ENCODE measurements at places on chromosomes 4 and X.

DNA sequence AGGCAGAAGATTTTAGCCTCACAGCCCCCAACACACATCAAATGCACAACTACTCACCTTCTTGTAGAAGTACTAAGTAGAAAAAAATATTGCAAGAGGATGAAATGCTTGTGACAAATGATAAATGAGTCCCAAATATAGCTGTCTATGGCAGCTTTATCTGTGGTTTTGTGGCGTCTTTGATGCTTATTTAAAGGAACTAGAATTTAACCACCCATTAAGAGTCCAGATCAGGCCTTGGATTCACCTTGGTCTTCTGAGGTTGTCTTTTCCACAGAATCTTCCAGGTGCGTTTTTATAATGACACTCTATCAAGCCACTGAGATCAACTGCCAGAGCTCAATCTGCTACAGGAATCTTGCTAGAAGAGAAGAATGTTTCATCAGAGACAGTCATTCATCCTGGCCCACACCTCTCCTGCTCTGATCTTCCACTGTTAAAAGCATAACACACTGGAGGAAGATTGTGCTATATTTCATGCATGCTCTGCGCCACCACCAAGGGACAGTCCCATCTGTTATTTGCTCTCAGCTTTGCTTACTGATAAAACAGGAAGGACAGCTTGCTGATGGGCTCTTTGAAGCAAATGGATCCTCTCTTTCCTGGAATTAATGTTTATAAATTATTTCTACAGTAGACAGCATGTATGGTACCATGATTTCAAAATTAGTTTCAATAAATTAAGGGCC is 144.1 kb downstream of the SLC7A11 start:
- DNase-seq: no peak

DNA sequence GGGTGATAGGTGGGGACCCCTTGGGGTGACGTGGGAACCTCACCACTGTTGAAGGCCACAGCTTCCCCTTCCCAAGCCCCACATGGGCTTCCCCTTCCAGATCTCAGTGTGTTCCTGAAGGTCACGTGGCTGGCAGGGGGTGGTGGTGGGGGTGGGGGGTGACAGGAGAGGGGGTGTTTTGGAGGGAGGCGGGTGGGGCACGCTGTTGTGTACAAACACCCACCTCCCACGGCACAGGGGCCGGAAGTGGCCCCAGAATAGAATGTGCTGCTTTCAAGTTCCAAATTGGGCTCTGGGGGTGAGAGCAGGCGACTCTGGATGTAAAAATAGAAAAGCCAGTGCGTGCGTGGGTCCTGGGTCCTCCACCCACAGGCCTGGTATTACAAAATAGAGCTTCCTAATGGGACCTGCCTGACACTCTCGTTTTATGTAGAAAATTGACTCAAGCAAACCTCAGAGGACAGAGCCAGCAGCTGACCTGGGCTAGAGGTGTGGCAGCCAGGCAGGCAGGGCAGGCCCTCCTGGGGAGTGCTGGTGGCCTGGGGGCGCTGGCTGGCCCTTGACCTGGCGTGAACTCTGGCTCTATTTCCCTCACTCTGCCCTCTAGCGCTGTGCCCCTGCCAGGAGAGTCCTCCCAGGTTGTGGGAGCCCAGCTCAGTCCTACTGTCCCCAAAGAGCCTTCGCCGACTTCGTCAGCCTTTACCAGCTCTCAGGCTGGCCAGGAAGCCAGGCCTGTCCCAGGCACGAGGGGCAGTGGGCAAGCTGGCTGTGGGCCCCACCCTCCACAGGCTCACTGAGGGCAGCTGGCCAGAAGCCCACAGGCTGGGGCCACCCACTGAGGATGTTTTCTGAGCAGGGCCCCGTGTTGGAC is 5.4 kb upstream of the SH3BP2 start:
- DNase-seq: no peak

DNA sequence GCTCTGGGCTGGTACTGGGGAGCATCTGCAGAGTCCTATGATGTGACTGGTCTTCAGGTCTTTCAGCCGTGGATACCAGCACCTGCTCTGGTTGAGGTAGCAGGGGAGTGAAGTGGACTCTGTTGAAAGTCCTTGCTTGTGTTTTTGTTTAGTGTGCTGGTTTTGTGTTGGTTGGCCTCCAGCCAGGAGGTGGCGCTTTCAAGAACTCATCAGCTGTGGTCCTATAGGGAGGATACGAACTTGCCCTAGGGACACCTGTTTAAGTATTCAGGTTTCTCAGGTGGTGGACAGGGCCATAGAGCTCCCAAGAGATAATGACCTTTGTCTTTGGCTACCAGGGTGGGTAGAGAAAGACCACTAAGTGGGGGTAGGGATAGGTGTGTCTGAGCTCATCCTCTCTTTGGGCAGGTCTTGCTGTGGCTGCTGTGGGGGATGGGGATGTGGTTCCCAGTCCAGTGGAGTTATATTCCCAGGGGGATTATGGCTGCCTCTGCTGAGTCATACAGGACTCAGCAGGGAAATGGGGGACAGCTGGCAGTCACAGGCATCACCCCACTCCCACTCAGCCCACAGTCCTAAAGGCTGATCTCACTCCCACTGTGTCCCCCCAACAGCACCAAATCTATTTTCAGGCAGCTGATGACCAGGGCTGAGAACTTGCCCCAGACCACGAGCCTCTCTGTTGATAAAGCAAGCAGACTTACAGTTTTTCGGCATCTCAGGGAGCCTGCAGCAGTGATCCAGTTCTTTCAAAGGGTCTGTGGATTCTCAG is 24.1 kb downstream of the MSMO1 start:
- DNase-seq: no peak

DNA sequence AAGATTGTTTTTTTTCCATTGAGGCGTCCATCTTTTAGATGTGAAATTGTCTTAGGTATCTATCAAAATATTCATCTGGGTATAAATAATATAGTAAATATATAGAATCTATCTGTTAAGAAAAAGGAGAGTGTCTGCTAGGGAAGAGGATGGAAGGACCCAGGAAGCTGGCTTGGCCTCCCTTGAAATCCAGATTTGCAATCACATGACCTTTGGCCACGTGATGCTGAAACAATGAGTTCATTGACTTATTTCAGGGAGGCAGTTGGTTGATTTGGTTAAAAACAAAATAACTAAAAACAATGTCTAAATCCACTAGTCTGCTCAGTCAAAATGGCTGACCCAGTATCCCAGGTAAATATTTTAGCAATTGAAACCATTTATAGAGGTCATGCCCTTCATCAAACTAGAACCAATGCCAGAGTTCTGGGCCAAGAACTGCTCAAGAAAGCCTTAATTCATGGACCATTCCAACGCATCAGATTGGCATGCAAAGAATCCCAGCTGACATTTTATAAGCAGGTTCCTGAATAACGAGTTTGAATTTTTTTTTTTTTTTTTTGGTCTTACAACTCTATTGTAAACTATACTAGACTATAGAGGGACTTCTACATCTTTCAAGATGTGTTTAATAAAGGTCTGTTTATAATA is 172.7 kb downstream of the MID1 start:
- DNase-seq: no peak

- no peak for DNase-seq
Measured at GRCh38 chr4:141179474-141180373, 41.0 kb upstream of the ZNF330 start.

DNA sequence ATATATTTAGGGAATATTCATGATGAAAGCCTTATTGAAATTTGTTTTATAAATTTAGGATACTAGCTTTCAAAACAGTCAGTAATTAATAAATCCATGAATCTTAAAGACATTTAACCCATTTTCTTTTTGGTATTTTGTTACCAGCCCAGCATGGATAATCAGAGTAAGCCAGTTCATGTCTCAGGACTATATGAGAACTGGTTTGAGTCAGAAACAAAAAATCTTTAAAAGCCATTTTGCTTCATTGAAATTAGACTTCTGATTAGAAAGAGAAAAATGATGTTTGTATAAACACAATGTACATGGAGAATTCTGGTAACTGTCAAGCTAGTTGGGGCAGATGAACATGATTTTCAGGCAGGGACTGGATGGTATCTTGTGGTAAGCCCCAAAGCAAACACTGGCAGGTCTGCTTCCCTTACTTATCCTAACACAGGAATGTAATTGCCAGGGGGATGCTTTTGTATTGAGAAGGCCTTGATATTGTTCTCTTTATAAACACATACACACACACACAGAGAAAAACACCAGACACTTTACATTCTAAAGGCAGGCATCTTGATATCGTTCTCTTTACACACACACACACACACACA is 9.4 kb downstream of the ARHGAP10 start:
- no peak for DNase-seq

GRCh38 chr4:165343353-165344191 is 16.1 kb downstream of the MSMO1 start:
- DNase-seq: no peak

GRCh38 chrX:53704294-53704693 is 17.8 kb upstream of the HUWE1 start:
- DNase-seq: no peak

GRCh38 chrX:44669626-44670025 is 127.0 kb upstream of the FUNDC1 start:
- no peak for DNase-seq

DNA sequence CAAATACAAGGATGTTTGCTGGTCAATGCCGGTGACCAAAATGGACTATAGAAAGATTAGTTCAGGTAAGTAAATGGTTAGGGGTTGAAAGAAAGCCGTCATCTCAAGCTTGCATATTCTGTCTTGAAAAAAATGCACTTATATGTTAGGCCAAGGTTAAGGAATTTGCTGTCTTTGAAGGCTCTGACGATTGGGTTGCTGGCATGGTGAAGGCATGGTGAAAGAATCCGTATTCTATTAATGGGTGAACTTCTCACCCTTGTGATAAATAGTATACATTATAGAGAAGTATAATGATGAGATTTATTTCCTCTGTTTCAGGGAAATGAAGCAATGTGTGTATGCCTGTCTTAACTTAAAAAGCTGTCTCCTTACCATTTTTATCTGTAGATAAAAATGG is 132.6 kb downstream of the ADGRL3 start:
- no peak for DNase-seq

DNA sequence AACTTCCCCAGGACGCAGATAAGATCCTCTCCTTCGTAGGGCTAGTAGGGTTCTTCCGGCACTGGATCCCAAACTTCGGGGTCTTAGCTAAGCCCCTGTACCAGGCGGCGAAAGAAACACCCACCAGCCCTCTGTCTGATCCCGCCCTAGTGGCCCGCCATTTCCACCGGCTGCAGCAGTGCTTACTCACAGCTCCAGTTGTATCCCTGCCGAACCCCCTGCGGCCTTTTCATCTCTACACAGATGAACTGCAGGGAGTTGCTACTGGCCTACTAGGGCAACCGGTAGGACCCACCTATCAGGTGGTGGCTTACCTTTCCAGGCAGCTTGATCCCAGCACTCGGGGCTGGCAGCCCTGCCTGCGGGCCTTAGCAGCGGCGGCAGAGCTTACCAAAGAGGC is 961.2 kb downstream of the RPA4 start:
- no peak for DNase-seq

- DNase-seq: no peak
Measured at GRCh38 chrX:126489116-126489695, 63.4 kb downstream of the DCAF12L1 start.

- no peak for DNase-seq
Measured at GRCh38 chr4:45944000-45944399, 179.9 kb downstream of the GABRG1 start.

- no peak for DNase-seq
Measured at GRCh38 chr4:145881576-145881975, 57.0 kb downstream of the ZNF827 start.

- no peak for DNase-seq
Measured at GRCh38 chr4:4421356-4421755, 34.5 kb downstream of the NSG1 start.

DNA sequence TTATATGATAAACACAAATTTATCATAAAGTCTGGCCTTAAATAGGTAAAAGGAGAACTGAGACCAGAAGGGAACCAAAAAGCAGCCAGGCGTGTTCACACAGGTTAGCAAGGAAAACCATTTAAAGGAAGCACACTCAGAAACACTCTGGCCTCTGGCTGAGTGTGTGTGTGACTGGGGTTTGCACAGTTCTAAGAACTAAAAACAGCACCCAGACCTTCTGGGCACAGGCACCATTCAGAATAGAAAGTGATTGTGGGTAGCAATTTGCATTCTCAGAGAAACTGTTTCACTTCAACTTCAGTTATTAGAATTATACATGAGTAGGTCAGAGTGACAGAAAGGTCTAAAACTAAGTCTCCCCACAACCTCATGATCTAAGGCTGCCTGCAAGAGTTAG is 10.0 kb downstream of the GPR82 start:
- no peak for DNase-seq

DNA sequence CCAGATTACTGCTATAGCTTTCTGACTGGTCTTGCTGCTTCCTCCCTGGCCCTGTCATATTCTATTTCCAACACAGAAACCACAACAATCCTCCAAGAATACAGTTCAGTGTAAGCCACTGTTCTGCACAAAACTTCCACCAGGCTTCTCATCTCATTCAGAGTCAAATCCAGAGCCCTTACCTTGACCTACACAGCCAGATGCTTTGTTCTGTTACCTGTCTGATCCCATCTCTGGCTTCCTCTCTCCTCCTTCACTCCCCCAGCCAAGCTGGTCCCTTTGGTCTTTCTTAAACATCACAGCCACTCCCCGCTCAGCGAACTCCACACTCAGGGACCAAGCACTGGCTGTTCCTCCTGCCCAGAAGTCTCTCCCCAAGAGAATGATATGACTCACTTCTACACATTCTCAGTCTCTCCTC is 84.8 kb upstream of the BMP2K start:
- no peak for DNase-seq

GRCh38 chr4:57777876-57778275 is 667.7 kb upstream of the IGFBP7 start:
- no peak for DNase-seq

DNA sequence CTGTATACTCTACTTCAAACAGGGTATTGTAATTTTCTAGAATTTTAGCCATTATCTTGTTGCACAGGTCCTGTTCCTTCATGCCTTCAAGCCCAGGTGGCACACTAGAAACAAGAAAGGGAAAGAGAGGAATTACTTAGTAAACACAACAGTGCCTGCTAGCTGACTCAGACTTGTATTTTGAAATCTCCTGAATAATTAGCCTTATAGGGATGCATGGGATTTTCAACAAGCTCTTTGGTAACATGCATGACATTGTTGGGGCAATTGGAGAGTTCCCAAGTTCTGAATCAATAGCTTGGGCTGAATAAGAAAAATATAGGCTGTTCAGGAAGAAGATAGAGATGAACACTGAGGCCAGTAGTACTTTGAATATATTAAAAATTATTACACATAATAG is 118.8 kb downstream of the FAM13A start:
- no peak for DNase-seq

GRCh38 chr4:64899563-64899962 is 490.3 kb upstream of the TECRL start:
- DNase-seq: no peak

- DNase-seq: no peak
Measured at GRCh38 chrX:3232262-3232923, 114.1 kb downstream of the MXRA5 start.
